ENCODE measurements at places on chromosomes 6 and 20.
A peak's percentile ranks its signal among the peaks of the same experiment; 100 is the strongest.

DNA sequence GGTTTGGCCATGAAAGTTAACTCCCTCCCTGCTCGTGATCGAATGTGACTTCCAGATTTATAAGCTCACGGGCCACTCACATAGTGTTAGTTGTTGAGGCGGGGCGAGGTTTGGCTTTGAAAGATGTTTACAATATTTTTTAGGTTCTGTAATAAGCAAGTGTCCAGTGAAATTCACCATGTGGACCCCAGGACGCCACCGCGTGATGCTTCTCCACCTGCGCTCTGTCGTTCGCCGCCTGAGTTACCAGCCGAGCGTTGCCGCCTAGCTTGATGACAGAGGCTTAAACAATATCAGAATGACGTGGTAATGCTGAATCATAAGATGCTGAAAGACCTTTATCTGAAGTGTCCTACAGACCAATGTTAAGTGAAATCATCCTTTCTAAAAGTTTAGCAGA lies 241.0 kb downstream of the MYLK4 start:
- DNase-seq: no peak

DNA sequence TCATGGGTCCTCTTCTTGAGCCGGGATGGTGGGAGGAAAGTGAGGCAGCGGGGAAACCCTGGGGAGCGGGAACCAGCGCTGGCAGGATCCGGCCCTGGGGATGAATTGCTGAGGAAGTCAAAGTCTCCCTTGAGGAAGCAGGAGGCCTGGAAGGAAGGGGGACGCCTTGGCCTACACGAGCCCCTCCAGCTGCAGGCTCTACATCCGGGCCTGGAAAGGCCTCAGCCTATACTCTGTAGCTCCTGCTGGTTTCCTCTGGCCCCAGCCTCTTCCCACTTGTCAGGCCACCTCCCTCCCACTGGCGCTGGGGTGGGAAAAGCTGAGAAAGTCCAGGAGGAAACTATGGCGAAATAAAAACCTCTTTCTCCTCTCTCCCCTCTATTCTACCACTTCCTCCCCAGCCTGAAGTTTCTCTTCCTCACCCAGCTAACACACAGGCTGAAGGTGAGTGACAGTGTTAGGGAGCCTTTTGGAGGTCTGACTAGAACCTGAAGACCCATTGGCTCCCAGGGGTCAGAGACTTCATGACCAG lies 14.9 kb downstream of the TREML2 start:
- no peak for DNase-seq

DNA sequence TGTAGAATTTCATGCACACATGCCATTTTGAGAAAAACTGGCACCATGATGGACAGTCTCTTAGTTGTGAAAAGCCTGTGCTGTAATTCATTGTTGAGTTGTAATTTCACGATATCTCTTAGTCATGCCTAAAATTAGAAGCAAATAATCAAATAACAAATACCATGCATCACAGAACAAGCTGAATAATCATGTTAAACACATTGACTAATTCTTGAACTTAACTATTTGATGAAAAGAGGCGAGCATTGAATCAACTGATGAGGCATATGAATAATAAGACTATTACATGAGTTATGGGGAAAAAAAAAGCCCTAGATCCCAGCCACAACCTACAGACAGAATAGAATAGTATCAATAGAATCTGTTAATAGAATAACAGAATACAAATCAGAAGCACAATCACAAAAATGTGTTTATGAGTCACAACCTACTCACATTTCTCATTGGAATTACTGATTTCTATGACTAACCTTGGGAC lies 14.2 kb upstream of the RNF217 start:
- DNase-seq: no peak

- DNase-seq: no peak
These were observed 17.5 kb downstream of the TGM3 start for GRCh38 chr20:2313316-2313715.

DNA sequence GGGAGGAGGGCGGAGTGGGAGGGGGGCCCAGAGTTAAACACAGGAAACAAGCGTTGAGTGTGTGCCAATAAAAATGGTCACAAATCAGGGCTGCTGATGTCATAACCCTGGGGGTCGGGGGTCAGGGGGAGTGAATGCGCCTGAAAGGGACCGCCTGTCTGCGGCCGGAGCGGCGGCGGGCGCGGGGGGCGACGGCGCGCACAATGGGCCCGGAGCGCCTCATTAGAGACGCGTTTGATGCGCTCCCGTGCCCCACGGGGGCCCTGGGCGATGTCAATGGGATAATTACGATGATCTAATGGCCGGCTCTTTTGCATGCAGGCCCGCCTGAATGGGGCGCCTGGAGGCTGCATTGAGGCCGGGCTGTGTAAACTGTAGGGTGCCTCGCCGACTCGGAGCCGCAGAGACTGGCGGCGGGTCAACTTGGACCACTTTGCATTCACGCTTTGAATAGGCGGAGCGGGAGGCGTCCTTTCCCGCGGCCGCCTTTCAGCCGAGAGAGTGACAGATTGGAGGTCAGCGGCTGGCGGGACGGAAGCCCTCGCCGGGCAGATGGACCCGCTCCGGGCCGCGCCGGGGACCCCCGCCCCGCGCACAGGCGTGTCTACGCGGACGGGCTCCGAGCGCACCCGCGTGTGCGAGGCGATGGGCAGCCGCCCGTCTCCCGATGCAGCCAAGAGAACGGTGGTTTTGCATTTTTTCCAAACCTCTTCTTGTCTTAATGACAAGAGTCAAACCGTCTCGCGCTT lies 296.1 kb downstream of the TFAP2C start:
- DNase-seq: no peak

DNA sequence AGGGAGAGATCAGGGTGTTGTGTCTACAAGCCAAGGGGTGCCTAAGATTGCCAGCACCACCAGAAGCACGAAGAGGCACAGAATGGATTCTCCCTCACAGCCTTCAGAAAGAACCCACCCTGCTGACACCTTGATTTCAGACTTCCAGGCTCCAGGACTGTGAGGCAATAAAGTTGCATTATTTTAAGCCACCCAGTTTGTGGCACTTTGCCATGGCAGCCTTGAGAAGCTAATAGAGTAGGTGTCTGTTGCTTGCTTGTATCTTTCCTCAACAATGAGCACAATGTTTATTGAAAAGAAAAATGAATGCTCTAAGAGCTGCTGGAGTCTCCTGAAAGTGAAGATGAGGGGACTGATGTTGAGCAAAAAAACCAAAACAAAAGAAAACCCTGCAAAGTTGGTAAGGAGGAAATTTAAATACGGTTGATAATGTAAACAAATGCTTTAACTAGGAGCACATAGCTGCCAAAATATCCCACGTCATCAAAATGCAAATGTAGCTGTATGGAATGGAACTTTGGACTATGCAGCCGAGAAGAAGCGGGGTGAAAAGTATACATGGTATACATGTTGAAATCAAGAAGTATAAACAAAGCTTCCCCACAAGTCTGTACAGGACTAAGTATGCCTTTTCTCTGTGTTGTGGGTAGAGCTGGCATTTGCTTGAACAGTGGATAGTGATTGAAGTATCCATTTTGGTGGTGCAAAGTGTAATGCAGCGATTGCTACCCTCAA lies 8.0 kb downstream of the IL20RA start:
- DNase-seq: no peak

DNA sequence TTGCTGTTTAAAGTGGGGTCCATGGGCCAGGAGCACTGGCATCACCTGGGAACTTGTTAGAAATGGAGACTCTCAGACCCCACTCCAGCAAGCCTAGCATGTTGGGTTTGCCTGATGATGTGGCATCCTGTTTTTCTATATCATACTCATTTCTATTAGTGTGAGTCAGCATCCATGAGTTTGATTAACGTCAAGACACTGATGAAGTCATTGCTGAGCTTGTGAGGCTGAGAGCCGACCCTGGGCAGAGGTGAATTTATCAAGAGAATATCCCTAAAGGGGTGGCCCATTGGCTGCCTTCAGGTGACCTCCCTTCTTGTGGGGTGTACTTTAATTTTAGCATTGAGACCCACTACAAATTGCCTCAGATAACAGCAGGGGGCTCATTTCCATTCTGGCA lies 43.4 kb upstream of the RNF144B start:
- peak; percentile 45 for DNase-seq

GRCh38 chr20:53872561-53873229 lies 197.7 kb downstream of the BCAS1 start:
- DNase-seq: no peak

DNA sequence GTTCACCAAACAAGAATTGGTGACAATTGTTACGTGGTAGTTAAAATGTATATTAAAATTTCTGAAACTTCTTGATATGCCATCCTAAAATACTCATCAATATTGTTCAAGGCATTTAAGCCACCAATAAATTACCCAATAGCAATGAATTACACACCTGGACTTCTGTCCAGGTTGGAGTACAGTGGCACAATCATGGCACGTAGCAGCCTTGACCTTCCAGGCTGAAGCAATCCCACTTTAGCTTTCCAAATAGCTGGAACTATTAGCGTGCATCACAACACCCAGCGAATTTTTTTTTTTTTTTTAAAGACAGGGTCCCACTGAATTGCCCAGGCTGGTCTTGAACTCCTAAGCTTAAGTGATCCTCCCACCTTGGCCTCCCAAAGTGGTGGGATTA lies 17.2 kb downstream of the SRPK1 start:
- DNase-seq: no peak

GRCh38 chr6:3500262-3501014 lies 43.6 kb upstream of the SLC22A23 start:
- DNase-seq: no peak

DNA sequence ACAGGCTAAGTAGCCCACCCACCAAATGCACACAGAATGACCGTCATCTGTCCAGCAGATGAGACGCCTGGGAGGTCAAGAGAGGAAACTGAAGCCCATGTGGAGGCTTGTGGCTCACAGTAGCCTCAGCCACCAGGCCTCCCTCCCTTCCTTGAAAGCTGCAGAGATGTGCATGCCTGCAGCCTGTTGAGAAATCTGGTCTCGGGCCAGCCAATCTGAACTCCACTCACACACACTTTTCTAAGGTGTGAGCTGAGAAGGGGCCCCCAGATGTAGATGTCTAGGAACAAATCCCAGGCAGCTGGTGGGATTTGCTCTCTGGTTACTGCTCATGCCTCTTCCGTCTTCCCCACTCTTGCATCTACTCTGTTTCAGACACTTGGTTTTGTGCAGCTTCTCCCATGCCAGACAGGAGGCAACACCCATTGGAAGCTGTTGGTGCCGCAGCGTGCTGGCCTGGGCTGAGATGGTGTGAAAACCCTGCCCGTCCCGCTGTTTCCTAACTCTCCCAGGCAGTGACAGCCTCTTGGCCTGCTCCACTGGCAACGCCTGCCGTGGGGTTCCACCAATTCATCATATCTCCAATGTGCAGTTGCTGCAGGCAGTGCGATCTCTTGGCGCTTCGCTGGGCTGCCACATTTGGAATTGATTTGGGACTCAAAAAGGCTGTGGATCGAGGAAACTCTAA lies 24.1 kb upstream of the PAX1 start:
- DNase-seq: no peak

GRCh38 chr6:169912266-169913095 lies 161.1 kb downstream of the ERMARD start:
- DNase-seq: no peak

DNA sequence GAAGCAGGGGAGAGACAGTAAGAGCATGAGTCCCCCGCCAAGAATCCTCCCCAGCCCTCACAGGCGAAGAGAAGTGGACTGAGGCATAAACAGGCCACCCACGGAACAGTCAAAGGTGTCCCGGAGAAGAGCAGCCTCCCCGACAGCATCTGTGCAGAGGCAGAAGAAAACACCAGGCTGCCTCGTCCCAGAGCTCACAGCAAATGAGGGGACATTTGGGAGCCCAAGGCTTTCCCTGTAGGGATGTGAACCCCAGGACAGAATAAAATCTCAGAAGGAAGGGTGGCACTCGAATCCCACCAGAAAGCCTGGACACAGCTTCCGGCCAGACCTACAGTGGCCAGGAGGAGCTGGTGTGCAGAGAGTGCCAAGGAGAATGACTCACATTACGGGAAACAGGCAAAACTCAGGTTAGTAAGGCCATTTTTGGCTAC lies 90.4 kb downstream of the DLL1 start:
- DNase-seq: no peak

- DNase-seq: no peak
These were observed 130.4 kb upstream of the PREP start for GRCh38 chr6:105533301-105533700.

- DNase-seq: no peak
These were observed 107.5 kb downstream of the CD24 start for GRCh38 chr6:106866875-106867658.

GRCh38 chr6:68114463-68115047 lies 520.5 kb upstream of the ADGRB3 start:
- no peak for DNase-seq

- no peak for DNase-seq
These were observed 10.2 kb downstream of the PTPN1 start for GRCh38 chr20:50520222-50520880.

DNA sequence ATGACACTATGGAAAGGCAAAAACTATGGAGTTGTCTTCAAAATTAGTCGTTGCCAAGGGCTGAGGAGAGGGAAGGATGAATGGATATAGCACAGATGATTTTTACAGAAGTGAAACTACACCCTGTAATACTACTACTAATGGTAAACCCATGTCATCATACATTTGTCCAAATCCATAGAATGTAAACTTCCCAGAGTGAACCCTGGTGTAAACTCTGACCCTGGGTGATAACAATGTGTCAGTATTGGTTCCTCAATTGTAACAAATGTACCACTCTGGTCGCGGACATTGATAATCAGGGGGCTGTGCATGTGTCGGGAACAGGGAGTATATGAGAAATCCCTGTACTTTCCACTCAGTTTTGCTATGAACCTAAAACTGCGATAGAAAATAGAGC lies 72.2 kb downstream of the CNBD2 start:
- DNase-seq: no peak

- no peak for DNase-seq
These were observed 79.2 kb downstream of the PREX1 start for GRCh38 chr20:48748556-48748955.

DNA sequence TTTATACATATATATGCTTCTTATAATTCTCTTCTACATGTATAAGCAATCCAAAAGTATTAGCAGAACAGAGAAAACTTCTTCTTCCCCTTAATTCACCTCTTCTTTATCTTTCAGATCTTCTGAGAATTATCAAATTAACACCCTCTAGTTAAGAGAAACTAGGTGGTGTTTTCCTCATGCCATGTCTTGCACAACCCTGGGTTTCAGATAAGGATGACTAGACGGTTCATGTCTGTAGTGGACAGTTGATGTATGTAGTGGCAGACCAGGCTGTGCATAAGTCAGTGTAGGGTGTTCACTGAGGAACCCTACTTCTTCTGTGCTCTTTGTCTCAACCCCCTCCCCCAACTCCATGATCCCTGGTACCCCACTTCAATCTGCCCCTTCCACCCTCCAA lies 187.3 kb downstream of the SAMD5 start:
- DNase-seq: no peak

- no peak for DNase-seq
These were observed 36.6 kb downstream of the NKX2-4 start for GRCh38 chr20:21360705-21361104.

DNA sequence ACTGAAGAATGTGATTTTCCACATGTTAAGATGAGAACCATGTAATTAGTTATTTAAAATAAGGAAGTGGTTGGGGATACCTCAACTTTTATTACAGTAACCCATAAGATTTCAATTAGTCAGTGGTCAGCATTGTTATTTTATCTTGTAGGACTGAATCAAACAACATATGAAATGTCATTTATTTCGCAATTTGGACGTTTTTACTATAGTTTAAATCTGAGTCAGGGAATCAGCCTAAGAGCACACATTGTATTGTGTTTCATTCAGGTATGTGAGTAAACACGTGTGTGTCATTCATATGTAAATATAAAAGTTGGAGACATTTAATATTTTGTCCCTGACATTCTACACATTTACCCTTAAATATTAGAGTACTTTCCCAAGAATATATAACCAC lies 1418.7 kb downstream of the GRIK2 start:
- DNase-seq: no peak

GRCh38 chr6:156963712-156964700 lies 186.8 kb downstream of the ARID1B start:
- no peak for DNase-seq

Data from H54 (cell line).